ENCODE measurements at places on chromosomes 12 and 14. TPM values are rescaled to one million over a fixed set of nuclear protein-coding genes. Genes with fewer than 3 reads are reported as not detected.
A peak's percentile ranks its signal among the peaks of the same experiment; 100 is the strongest.

DNA sequence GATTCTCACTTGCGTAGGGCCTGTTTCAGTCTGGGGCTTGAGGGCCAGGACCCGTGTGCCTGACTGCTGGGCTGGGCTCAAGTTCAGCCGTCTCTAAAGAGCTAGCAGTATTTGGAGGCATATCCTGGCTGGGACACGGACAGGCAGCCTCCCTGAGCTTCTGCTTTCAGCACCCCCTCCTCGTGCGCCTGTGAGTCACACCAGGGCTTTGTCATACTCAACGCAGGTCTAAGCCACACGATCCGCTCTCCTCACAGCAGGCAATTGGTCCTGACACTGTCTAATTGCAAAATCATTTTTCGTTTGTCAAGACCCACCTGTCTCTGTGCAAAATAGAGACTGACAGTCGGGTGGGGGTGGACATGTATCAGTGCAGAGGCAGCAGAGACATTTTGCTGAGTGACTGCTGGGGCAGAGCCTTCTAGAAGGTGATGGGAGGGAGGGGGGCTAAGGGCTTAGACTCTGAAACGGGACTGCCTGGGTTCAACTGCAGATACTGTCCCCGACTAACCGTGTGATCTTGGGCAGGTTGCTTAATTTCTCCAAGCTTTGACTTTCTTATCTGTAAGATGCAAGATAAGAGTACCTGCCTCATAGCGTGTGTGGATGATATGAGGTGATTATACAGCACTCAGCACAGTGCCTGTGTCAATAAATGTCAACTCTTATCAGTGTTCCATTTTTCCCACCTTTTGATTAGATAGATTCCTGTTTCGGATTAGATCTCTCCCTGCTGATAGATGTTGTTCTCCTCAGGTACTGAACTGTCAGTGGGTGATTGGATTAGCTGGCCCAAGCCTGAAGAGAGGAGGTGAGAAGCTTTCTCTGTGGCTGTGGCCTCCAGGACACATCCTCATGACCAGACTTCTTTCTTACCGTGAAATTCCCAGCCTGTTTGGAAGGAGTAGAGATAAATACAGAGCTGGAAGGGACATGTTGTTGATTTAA lies 53.1 kb downstream of the KCNA1 start:
- peak; percentile 4 for DNase-seq

DNA sequence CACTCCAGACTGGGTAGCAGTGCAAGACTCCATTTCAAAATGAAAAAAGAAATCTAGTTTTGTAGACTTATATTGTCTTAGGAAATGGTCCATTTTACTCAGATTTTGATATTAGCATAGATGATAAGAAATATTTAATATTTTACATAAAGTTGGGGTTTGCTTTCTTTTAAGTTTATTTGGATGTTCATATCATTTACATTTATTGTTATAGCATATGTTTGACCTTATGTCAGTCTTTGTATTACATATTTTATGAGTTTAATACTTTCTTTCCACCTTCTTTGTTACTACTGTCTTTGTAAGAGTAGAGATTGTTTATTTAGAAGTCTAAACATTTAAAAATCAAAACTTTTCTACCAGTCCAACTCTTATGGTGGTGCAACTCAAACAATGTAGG lies 162.7 kb upstream of the OTX2 start:
- DNase-seq = no peak

GLI1 gene
- total RNA-seq = 1.1 TPM

GRCh38 chr14:35533357-35534207 lies at the start of gene INSM2:
Gene INSM2 (plus strand): TSS chr14:35534164. CDS start chr14:35534253, 89 bp downstream.
- peak; percentile 11 for DNase-seq

GRCh38 chr14:102544046-102544746 lies 34.6 kb upstream of the ANKRD9 start:
- no peak for DNase-seq

KRT82 gene
- total RNA-seq = not detected

- peak; percentile 27 for DNase-seq
Observed at GRCh38 chr14:44736326-44736725, 225.4 kb downstream of the KLHL28 start.

- DNase-seq = no peak
Observed at GRCh38 chr12:125381373-125381772, 316.1 kb downstream of the AACS start.

- DNase-seq = no peak
Observed at GRCh38 chr12:119819322-119819721, 57.8 kb downstream of the CIT start.

DNA sequence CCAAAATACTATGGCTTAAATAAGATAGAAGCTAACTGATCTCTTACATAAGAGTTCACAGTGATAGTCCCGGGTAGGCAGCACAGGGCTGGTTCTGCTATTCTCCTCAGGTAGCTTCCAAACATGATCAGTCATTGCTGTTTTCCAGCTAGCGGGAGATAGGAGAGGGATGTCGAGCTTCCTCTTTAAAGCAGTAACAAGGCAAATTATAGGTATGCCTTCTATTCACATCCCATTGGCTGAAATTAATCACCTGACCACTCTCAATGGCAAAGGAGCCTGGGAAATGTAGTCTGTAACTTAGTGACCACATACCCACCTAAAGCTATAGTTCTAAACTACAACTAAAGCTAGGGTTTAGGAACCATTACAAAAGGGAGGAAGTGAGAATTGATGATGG lies 34.5 kb upstream of the VRK1 start:
- peak; percentile 57 for DNase-seq

RERGL gene
- not detected for total RNA-seq

GRCh38 chr12:23238957-23239356 lies 614.0 kb downstream of the ETNK1 start:
- DNase-seq = no peak

DNA sequence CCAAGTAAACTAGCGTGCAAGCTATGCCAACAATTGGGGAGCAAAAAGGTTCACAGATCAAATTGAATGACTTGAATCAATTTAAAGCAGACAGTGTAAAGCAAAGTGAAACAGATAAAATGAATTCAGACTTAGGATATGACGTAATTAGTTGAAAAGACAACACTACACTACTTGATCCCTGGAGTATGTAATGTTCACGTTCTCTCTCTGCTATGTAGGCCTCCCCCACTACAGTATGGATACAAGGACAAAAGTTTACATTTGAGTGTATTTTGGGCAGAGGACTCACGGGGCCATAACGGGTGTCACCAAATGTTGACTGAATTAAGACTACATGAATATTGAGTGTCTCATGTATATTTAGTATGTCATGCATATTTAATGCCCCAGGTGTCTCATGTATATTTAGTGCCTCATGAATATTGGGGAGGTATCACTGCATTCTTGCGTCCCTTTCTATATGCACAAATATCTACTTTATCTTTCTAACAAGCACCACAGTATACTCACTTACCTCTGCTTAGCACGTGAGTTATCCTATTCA lies 44.5 kb downstream of the RERGL start:
- DNase-seq = no peak

- DNase-seq = peak; percentile 51
Observed at GRCh38 chr14:61517911-61518384, 177.4 kb upstream of the HIF1A start.

EEF1AKMT3 gene
- 6.6 TPM for total RNA-seq

DNA sequence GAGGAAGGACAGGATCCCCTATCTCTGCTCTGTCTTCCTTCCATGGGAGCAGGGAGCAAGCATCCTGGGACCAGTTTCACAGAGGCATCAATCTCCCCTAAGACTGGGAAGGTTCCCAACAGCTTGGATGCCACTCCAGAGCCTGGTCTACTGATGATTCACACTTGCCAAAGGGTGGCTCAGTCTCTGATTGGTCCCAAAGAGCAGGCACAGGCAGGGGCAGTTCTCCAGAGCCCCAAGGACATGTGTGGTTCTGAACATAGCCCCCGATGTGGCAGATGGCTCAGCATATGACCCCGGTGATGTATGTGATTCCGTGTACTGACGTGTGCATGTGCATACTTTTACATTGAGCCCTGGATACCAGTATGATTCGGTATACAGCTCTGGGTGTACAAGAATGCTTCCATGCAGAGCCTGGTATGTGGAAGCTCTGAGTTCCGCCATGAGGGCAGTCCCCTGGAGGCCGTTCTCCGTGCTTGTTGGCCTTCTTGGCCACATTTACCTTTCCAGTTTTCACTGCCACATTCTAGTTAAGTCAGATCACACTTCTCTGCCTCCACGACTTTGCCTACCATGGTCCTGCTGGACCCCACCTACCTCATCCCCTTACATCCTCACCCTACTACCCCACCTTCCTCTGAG lies 21.2 kb downstream of the ITGA7 start:
- no peak for DNase-seq

- DNase-seq = peak; percentile 29
Observed at GRCh38 chr14:90140956-90141316, 79.1 kb downstream of the KCNK13 start.

- no peak for DNase-seq
Observed at GRCh38 chr12:26278266-26278665, 82.9 kb downstream of the SSPN start.

- DNase-seq = peak; percentile 73
Observed at GRCh38 chr12:13347241-13348043, 150.9 kb downstream of the EMP1 start.

DNA sequence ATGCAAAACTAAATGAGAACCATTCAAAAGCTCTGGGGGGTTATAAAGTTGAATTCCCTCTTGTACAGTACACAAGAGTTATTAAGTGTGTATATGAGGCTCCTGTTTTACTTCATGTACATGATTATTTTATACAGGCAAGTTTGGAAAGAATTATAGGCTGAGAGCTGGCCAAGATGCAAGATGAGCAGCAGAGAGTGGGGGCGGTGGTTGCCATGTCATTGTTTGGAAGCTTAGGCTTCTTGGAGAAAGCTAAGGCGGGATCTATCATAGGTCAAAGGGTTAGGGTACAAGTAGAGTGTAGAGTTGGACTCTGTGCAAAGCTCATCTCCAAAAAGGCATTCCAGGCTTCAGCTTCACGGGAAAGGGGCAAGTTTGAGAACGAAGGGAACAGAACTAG lies 297.1 kb upstream of the TBX3 start:
- DNase-seq = no peak

- DNase-seq = peak; percentile 80
Observed at GRCh38 chr12:50326590-50327284, 43.4 kb upstream of the LIMA1 start.

- DNase-seq = peak; percentile 48
Observed at GRCh38 chr12:69027411-69027881, 94.5 kb upstream of the CPM start.

TPPP2 gene
- total RNA-seq = not detected

P2RX2 gene
- total RNA-seq = not detected

- DNase-seq = no peak
Observed at GRCh38 chr12:5588591-5588990, 156.7 kb downstream of the NTF3 start.

- peak; percentile 94 for DNase-seq
Observed at GRCh38 chr14:22536853-22537338, 52.1 kb downstream of the DAD1 start.

OSGEP gene
- total RNA-seq = 31.2 TPM

FAM234B gene
- total RNA-seq = 5.6 TPM

DNA sequence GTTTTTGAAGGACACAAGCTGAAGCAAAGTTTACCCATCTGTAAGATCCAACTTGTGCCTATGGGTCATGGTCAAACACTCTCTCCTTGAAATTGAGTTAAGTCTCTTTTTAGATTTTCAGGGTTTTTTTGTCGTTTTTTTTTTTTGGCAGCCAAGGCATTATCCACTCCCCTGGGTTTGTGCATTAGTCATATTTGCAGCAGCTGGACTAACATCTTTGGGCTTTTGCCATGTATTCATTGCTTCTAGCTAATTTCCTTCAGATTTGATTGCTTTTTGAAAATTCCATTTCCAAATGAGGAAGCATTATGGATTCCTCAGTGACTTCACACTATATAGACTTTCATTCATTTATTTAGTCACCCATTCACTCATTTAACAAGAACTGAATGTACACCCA lies 80.3 kb upstream of the SRRM4 start:
- DNase-seq = no peak

DNA sequence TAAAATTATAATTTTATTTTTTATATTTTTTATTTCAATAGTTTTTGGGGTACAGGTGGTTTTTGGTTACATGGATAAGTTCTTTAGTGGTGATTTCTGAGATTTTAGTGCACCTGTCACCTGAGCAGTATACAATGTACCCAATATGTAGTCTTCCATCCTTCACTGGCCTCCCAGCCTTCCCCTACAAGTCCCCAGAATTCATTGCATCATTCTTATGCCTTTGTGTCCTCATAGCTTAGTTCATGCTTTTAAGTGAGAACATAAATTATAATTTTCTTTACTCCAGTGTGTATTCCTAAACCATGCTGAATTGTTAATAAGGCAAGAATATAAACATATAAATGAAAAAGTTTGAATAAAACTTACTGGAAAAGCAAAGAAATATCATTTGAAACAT lies 19.1 kb upstream of the NFKBIA start:
- no peak for DNase-seq

DNA sequence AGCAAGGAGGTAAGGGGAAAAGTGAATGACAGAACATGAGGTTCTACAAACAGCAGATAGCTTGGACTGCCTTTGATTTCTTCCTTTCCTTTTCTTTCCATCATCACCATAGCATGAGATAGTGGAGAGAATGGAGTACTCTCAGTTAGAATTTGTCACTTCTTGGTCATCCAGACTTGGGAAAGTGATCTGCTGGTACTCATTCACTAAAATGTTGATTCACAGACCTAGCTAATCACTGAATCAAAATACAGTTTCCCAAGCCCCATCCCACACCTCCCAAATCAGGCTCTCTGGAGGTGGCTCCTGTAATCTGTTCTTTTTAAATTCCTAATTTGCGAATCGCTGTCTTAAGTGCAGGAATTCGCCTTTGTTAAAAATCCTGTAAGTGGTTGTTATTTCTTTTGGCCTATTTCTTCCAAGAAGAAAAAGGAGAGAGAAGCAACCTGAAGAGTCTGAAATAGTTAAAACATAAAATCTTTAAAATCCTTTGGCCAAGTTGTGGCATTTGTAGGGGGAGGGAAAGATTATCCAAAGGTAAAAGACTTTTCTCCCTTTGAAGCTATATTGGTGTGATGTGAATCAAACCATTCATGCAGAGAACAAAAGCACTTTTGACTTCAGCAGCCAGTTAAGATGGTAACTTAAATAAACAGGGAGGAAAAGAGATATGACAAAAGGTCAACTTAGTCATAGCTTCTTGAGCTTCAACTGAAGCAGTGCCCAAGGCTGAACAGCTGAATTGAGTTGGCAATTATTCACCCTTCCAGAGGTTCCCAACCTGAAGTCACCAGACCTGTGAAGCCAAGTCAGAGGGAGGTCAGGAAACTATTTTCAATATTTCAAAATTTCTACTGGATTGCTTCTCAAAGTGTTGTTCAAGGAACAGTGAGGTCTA lies 255.1 kb upstream of the KRR1 start:
- DNase-seq = peak; percentile 67

GRCh38 chr12:92989715-92990484 lies 60.8 kb upstream of the EEA1 start:
- no peak for DNase-seq

- DNase-seq = peak; percentile 47
Observed at GRCh38 chr12:51827925-51828818, 20.3 kb downstream of the FIGNL2 start.

CELA1 gene
- not detected for total RNA-seq
